Glutamatergic neuron (in vitro differentiated cells): ENCODE measurements at places on chromosomes 6 and 20.

DNA sequence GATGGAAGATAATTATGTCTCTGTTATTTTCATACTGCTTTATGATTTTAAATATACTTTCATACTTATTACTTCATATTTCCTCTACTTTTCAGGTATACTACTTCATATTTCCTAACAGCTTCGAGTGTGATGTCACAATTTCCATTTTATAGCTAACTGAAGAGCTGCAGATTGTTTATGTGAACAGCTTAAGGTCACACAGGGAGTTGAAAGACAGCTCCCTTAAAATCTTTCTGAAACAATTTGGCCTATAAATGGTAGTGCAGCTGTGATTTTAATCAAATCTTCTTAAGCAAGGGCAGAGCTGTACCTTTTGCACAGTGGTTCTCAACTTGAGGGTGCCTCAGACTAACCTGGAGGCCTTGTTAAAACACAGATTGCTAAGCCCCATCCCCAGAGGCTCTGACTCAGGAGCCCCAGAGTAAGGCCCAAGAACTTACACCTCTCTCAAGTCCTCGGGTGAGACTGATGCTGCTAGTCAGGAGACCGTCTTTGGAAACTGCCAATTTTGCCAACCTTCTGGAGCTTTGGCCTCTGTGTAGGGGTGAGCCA lies 347.0 kb upstream of the HSF2 start:
- H3K27ac ChIP-seq, result no peak overlapping the region
- peaks cover 2% of the 10 kb centered on the region for H3K27me3 ChIP-seq
- H3K4me1 ChIP-seq, result peaks cover 12% of the 10 kb centered on the region

DNA sequence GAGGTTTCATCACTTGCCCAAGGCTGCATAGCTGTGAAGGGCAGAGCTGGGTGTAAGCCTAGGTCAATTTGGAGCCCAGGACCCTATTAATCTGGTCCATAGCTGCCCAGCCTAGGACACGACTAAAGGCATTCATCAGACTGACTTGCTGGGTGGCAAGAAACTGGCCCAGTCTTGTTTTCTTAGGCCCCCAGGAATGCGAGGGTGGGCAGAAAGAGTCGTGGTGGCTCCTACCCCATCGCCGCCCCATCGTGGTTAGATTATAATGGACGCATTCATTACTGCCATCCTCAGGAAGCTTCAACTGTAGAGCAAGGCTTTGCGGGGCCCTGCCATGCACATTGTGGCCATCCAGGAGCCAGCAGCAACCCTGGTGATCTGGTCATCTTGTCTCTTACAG lies 16.1 kb downstream of the DYNLRB1 start:
- peaks cover 12% of the 10 kb centered on the region for H3K4me1 ChIP-seq
- H3K36me3 ChIP-seq, result peaks cover 4% of the 10 kb centered on the region

- DNase-seq, result peak; percentile 8
- peaks cover 4% of the 10 kb centered on the region for H3K36me3 ChIP-seq
- peaks cover 5% of the 10 kb centered on the region for H3K4me1 ChIP-seq
- H3K27me3 ChIP-seq, result peaks cover 8% of the 10 kb centered on the region
Observed at GRCh38 chr20:25276533-25277050, 28.7 kb downstream of the PYGB start.

DNA sequence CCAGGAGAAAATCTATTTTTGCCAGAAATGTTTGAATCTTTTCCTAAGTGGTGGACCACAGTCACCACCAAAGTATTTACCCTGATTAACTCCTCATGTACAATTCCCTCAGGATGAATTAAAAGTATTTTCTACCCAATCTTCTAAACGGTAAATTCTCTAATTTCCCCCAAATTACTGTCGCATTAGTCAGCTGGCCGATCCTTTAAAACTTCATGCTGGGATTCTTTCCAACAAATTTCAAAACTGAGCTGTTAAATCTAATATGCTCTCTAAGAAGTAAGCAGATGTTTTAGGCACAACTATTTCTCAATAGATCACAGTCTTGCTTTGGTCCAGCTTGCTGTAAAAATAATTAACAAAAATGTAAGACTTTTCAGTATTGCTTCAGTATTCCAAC lies 447.2 kb downstream of the FRK start:
- no peaks in the 10 kb centered on the region for H3K27me3 ChIP-seq
- DNase-seq, result no peak
- H3K4me1 ChIP-seq, result peaks cover 12% of the 10 kb centered on the region
- H3K4me3 ChIP-seq, result no peak overlapping the region

DNA sequence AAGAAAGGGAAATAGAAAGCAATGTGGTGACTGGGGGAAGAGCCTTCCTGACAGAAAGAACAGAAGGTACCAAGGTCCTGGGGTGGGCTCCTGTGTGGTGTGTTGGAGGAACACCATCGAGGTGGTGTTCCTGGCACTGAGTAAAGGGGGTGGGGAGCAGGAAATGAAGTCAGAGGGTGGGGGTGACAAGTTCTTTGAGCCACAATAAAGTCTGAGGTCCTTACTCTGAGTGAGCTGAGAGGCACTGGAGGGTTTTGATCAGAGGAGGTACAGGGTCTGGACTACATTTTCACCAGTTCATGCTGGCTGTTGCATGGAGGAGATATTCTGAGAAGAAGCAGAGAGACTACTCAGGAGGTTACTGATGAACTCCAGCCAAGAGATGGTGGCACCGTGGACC lies 198.2 kb downstream of the GMPR start:
- no peak for DNase-seq
- H3K4me1 ChIP-seq, result no peaks in the 10 kb centered on the region
- H3K4me3 ChIP-seq, result no peak overlapping the region
- H3K27me3 ChIP-seq, result no peaks in the 10 kb centered on the region
- H3K36me3 ChIP-seq, result peaks cover 8% of the 10 kb centered on the region
- no peak overlapping the region for H3K27ac ChIP-seq
